Esophagus squamous epithelium (tissue), 5 donors: ENCODE measurements at places on chromosomes 11 and 22.

DNA sequence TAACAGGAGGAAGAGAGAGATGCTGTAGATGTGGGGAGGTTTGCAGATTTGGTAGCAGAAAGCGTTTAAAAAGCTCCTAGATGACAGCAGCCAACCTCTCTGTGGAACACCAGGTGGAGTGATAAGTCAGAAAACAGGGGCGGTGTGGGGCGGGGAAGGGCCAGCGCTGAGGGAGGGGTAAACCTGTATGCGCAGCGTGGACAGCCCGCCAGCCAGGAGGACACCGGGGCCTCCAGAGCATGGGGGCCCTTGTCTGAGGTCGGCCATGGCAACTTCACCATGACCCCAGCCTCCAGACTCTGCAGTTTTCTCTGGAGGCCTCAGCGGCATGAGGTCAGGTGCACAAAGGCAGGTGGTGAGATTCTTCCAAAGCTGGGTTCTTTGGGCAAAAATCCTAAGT lies 423.7 kb downstream of the BRD1 start:
- no peak for DNase-seq

DNA sequence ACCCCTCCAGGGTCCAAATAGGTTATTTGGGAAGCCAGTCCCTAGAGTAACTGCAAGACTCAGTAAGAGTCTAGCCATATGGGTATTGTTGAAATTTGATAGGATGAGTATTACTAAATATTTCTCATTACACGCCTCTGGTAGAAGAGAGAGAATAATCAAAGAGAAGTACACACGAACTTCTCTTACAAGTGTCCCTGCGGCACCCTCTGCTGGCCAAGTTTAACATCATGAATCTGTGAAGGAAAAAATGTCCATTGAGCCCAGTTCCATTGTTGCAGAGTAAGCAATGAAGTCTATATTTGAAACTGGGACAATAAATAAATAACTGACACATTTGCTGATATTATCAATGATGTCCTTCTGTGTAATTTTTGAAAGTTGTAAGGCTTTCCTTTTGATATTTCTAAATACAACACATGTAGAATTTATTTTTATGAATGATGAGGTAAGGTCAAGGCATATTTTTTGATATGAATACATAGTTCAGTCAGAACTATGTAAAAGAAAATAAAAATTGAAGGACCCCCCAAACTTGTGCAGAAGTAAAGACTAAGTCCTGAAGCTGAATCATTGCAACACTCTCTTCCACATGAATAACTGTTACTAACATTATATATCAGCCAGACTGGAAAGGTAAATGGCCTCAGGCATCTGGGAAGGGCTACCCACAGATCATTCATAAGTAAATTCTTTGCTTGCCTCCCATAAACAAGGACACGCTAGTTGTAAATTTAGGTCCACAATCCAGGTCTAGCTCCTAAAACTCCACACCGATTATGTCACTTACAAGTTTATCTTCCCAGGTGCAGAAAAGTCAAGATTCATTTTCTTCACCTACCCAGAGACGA lies 10.0 kb downstream of the OR51L1 start:
- no peak for DNase-seq

DNA sequence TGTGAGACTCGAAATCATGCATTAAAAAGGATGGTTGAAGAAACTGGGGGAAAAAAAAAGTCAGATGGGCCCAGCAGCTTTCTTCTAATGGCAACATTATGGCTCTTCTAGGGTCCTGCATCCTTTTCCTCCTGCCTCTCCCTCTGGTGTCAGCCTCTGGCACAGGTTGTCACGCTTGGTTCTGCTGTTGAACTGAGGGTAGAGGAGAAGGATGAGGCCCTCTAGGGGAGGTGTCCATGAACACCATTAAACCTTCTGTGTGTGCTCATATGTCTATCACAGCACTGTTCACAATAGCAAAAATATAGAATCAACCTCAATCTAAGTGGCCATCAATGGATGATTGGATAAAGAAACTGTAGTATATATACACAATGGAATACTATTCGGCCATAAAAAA lies 36.0 kb downstream of the BUD13 start:
- no peak for DNase-seq

- DNase-seq: no peak
These were observed 2.3 kb upstream of the RTN4RL2 start for GRCh38 chr11:57458060-57458409.

DNA sequence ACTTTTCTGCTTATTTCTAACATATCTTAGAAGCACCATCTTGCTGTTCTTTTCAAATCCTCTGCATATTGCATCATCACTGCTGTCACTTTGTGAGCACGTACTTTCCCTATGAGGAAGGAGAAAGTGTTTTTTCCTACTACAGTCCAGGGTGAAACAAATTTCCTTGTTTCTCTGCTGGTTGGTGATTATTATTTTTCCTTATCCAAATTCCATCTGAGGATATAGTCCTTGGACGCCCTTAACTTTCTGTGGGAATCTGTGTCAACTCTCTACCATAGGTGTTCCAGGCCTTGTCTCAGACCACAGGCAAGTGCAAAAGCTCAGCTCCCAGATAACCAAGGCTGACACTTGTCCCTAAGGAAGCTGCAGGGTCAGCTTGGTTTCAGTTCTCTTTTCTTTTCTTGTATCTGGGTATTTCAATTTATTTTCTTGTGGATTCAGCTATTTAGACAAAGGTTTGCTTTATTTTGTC lies 29.4 kb upstream of the LYVE1 start:
- DNase-seq: no peak

DNA sequence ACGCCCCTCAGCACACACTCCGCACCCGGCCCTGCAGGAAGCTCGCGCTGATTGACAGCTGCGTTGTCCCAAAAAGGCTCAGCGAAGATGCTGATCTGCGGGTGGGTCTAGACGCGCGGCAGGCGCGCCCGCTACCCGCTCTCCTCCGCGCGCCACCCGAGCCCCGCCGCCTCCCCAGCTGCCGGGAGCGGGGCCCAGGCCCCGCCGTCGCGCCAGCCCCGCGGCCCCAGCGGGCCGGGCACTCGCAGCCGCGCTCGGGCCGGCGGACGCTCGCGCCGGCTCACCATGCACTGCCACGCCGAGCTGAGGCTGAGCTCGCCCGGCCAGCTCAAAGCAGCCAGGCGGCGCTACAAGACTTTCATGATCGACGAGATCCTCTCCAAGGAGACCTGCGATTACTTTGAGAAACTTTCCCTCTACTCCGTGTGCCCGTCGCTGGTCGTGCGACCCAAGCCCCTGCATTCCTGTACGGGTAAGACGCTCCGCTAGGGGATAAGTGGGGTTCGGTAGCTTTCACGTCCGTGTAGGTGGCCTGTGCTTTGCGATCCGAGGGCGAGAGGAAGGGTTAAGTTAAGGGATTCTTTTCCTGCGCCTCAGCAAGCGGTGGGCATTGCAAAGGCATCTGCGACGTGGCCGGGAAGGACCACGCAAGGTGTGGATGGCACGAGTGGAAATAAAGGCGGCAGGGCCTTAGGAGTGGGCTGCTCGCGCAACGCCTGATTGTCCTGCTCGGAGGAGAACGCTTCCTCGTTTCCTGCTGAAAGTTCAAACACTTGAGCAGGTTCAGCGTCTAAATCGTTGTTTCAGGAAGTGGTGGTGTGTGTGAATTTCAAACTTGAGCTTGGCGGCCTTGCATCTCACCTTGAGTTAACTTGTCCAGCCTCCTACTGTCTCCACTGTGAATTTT lies at the start of gene BARX2:
Gene BARX2, plus strand, starts transcription at position 98 of the 907 bp plus-strand sequence. Its CDS starts 188 bp downstream, at position 286.
- no peak for DNase-seq

DNA sequence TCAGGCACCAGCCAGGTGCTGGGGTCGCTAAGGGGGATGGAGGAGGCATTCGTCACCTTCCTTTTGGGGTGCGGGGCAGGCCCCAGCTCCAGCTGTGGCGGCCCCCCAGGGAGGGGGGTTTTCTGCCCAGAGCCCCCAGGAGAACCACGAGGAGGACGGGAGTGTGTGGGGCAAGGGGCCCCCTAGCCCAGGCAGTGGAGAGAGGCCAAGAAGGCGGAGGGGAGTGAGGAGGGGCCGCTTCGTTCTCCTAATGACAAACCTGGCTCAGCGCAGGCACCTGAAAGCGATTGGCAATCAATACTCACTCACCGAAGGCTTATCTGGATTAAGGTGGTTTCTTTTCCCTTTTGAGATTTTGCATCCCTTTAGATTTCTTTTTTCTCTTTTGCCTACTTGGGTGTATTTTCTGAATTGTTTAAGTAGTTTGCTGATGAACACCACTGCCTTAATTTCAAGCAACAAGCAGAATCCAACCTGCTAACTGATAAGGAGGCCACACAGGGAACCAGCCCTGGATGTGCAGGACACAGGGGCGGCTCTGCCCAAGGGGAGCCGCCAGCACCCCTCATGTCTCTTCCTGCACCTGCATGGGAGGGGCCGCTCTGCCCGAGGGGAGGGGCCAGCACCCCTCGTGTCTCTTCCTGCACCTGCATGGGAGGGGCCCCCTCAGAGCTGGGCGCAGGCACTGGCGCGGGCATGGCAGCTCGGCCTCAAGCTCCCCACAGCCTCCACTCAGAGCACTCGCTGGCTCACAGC lies 122.3 kb downstream of the BRD1 start:
- no peak for DNase-seq

GRCh38 chr11:79520086-79520485 lies 79.3 kb upstream of the TENM4 start:
- no peak for DNase-seq

GRCh38 chr11:92841719-92842118 lies 127.7 kb upstream of the MTNR1B start:
- DNase-seq: no peak

- no peak for DNase-seq
These were observed 37.4 kb downstream of the SCUBE1 start for GRCh38 chr22:43305806-43306205.

DNA sequence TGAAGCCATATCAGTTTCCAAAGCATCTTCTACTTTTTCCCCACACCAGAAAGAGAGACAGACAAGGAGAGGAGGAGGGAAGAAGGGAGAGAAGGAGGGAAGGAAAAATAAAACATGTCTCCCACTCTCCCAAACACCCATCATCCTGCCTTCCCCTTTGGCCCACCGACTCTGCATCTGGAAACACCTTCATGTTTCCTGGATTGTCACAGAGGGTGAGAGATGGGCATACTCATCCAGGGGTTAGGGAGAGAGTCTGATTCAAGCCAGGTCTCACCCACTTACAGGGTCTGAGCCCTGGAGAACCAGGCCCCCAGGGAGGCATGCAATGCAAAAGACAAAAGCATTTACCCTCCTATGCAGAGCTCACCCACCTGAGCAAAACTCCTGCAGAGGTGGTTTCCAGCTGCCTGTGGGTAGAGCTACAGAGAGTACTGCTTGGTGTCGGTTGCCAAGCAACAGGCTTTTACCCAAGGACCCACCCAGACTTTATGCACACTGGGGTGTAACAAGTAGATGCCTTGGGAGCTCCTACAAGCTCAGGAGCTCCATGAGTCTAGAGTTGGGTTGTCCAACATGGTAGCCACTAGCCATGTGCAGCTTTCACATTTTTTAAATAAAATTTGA lies 33.4 kb downstream of the MN1 start:
- DNase-seq: no peak

DNA sequence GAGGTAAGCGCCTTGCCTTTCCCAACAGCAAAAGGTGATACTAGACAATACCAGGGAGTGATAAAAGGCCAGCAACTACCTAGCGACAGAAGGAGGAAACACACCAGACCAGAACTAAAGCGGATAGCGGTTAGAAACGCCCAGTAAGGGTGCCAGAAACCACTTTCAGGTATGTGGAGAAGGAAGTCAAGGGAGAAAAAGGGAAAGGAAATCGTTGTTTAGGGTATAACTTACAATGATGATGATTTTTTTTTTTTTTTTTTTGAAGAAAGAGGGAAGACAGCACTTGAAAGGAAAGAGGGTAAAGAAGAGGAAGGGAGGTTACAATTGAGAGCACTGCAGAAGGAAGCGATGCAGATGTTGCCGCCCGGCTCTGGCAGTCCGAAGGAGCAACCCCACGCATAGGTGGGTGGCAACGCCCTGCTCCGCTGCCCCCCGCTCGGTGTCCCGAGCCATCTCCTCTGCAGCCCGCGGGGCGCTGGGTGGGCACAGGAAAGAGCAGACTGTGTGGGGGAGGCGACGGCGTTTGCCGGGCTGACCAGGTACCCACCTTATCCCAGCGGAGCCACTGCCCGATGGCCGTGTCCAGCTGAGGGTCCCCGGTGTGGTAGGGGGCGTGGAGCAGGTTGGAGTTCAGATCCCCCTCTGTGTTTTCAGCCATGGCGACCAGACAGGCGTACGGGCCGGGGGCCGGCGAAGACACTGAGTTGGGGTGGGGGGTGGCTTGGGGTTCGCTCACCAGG lies 561 bp downstream of the PGM2L1 start:
- no peak for DNase-seq

DNA sequence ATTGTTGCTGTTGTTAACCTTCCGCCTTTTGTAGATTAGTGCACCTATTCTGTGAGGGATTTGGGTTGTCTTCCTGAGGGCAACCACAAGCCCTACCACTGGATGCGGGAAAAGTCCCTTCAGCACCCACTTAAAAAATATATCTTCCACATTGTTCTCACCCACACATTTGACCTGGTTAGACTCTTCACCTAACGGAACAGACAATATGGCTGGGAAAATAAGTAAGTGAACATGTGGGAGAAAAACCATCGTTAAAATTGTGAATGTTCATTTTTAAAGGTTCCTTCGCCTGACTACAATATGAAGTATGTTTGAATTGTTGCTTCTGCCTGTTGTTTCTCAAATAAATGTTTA lies 72.0 kb upstream of the MPEG1 start:
- DNase-seq: no peak

- DNase-seq: no peak
These were observed 53.2 kb upstream of the CDON start for GRCh38 chr11:126115816-126116331.

DNA sequence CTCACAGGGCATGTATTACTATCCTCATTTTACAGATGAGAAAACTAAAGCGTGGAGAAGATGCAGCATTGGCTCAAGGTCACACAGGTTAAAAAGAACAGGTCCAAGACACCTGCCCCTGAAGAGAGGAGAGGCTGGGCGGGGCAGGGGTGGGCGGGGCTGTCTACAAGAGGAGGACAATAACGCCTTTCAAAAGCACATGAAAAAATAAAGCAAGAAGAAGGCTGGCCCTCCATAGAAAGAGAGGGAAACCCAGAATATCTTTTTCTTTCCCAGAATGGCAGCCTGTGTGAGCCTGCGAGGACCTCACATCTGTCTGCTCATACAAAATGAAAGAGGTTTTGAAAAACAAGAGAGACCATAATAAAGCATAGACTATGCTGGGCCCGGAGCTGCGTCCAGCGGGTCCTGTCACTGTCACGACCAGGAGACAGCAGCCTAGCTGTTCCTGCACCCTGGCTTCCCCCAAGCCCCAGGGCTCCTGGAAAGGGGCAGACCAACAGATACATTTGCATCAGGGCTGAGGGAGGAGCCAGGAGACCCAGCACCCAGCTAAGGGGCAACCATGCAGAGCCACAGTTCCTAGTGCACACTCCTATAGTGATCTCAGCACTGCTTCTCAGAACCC lies 61.6 kb downstream of the DSCAML1 start:
- DNase-seq: no peak
